ENCODE measurements at places on chromosomes 13 and 19.
A peak's percentile ranks its signal among the peaks of the same experiment; 100 is the strongest.

- H3K4me1 ChIP-seq: peaks cover 2% of the 10 kb centered on the region
- H3K4me3 ChIP-seq: no peak overlapping the region
- H3K36me3 ChIP-seq: peaks cover 3% of the 10 kb centered on the region
- H3K27ac ChIP-seq: no peak overlapping the region
- no peak for DNase-seq
These were observed 3.5 kb downstream of the C19orf81 start for GRCh38 chr19:50652722-50653121.

- DNase-seq: no peak
- H3K36me3 ChIP-seq: peaks cover 46% of the 10 kb centered on the region
- peak overlapping the region; percentile 91 for H3K4me3 ChIP-seq
- H3K27me3 ChIP-seq: no peaks in the 10 kb centered on the region
These were observed 955 bp downstream of the ZNF274 start for GRCh38 chr19:58183817-58184215.

GRCh38 chr19:29682236-29682895 lies 17.1 kb downstream of the PLEKHF1 start:
- no peak overlapping the region for H3K4me3 ChIP-seq
- H3K27me3 ChIP-seq: no peaks in the 10 kb centered on the region
- DNase-seq: no peak
- H3K27ac ChIP-seq: peak overlapping the region; percentile 95
- peaks cover 39% of the 10 kb centered on the region for H3K36me3 ChIP-seq
- H3K4me1 ChIP-seq: peaks cover 63% of the 10 kb centered on the region

DNA sequence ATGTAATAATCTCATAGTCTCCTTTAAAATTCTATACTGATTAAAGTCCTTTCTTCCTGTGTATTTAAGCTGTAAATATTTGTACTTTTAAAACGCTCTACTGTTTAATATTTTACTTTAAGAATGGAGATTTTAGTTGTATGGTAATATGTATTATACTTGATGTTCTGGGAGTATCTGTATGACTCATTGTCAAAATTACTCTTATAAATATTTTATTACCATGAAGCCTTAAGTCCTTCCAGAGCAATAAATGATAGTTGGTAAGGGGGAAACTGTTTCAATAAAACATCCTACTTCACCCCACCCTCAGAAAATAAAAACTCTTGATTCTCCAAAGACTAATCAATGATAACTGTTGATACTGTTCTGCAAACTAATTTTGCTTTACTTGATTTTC lies 6.4 kb downstream of the PCDH9 start:
- no peak for DNase-seq
- peaks cover 6% of the 10 kb centered on the region for H3K27me3 ChIP-seq
- H3K4me1 ChIP-seq: peaks cover 2% of the 10 kb centered on the region
- no peak overlapping the region for H3K4me3 ChIP-seq
- no peak overlapping the region for H3K27ac ChIP-seq
- no peaks in the 10 kb centered on the region for H3K36me3 ChIP-seq
